ENCODE measurements at places on chromosomes 5 and 9.
A peak's percentile ranks its signal among the peaks of the same experiment; 100 is the strongest.

- H3K4me1 ChIP-seq: no peaks in the 10 kb centered on the region
- no peak overlapping the region for H3K27ac ChIP-seq
- no peak overlapping the region for H3K4me3 ChIP-seq
- no peak for DNase-seq
Observed at GRCh38 chr5:45411971-45412612, 284.1 kb downstream of the HCN1 start.

GRCh38 chr9:17875886-17876285 lies 297.0 kb downstream of the SH3GL2 start:
- DNase-seq: no peak
- H3K4me1 ChIP-seq: no peaks in the 10 kb centered on the region
- no peaks in the 10 kb centered on the region for H3K27me3 ChIP-seq
- no peak overlapping the region for H3K4me3 ChIP-seq
- H3K27ac ChIP-seq: no peak overlapping the region

- DNase-seq: no peak
- H3K36me3 ChIP-seq: no peaks in the 10 kb centered on the region
- H3K4me3 ChIP-seq: no peak overlapping the region
- H3K27ac ChIP-seq: no peak overlapping the region
- peaks cover 4% of the 10 kb centered on the region for H3K4me1 ChIP-seq
- no peaks in the 10 kb centered on the region for H3K27me3 ChIP-seq
Observed at GRCh38 chr5:33659526-33660169, 218.9 kb downstream of the TARS1 start.

- H3K4me1 ChIP-seq: no peaks in the 10 kb centered on the region
- H3K36me3 ChIP-seq: no peaks in the 10 kb centered on the region
- H3K4me3 ChIP-seq: peak overlapping the region; percentile 87
- no peaks in the 10 kb centered on the region for H3K27me3 ChIP-seq
- DNase-seq: peak; percentile 47
- peak overlapping the region; percentile 10 for H3K27ac ChIP-seq
Observed at GRCh38 chr9:21558615-21559401, 76.7 kb upstream of the IFNE start.

GRCh38 chr5:178246624-178247279 lies 14.2 kb upstream of the PHYKPL start:
- H3K36me3 ChIP-seq: no peaks in the 10 kb centered on the region
- no peak for DNase-seq
- H3K4me3 ChIP-seq: no peak overlapping the region
- H3K4me1 ChIP-seq: no peaks in the 10 kb centered on the region

DNA sequence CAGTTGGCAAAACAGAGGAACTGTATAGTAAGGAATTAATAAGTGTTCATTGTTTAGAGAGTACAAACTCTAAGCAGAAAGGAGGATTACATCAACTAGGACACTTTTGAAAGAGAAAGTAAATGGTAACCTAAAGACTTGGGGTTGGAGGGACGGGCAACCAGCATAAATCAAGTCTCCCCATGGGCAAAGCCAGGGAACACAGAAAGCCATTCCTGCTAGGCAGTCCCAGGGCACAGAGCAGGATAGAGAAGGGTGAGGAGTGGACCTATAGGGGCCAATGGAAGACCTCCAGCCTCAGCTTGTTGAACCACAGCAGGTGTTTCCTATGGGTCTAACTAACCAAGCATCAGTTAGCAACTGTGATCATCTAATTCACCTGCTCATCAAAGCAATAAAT lies 9.2 kb upstream of the ERAP1 start:
- no peak for DNase-seq
- no peaks in the 10 kb centered on the region for H3K27me3 ChIP-seq
- H3K27ac ChIP-seq: no peak overlapping the region
- no peaks in the 10 kb centered on the region for H3K36me3 ChIP-seq

DNA sequence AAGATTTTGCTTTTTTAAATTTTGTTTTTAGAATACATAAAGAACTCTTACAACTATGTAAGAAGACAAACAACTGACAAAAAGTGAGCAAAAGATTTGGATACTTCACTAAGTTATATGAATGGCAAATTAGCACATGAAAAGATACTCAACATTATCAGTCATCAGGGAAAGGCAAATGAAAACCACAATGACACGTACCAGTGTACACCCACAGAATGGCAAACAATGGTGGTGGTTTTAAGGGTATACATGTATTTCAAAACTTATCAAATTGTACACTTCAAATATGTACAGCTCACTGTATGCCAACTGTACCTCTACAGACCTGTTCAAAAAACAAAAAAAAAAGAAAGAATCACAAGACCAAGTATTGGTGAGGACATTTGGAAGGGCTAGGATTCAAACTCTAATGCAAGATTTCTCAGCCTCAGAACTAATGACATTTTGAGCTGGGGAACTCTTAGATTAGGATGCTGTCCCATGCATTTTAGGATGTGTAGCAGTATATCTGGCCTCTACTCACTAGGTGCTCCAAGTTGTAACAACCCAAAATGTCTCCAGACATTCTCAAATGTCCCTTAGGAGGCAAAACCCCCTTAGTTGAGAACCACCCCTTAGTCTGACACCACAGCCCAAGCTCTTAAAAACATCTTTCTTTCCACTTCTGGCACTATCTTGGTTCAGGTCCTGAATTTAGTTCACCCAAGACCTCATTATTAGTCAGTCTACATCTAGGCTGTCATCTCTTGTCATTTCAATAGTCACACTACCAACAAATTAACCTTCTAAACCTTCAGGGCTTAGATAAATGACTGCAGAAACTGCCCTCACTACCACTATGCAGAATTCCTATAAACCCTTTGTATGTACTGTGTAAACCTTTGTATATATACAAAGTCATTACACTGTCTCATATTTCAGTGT lies 9.7 kb downstream of the SCAI start:
- H3K4me3 ChIP-seq: no peak overlapping the region
- no peaks in the 10 kb centered on the region for H3K27me3 ChIP-seq
- no peaks in the 10 kb centered on the region for H3K36me3 ChIP-seq
- no peaks in the 10 kb centered on the region for H3K4me1 ChIP-seq
- DNase-seq: no peak
- no peak overlapping the region for H3K27ac ChIP-seq

DNA sequence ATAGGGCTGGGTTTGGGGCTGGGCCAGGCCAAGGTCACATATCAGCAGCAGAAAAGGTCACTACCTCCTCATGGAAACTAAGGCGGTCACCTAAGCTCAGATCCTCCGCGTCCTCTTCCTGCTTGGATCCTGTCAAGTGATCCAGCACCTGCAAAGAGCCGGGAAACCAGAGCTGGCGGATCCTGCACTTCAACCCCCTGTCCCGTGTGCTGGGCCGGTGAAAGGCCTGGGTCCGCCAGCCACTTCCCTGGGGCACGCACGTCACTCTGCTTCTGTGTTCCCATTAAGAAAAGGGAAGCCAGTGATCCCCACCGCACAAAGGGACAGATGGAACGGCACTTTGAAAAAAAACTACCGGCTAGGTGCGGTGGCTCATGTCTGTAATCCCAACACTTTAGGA lies 61.3 kb upstream of the STXBP1 start:
- no peak for DNase-seq
- H3K4me1 ChIP-seq: peaks cover 20% of the 10 kb centered on the region
- peaks cover 32% of the 10 kb centered on the region for H3K36me3 ChIP-seq
- H3K4me3 ChIP-seq: no peak overlapping the region

GRCh38 chr9:93187574-93187973 lies 3.6 kb downstream of the WNK2 start:
- H3K36me3 ChIP-seq: peaks cover 3% of the 10 kb centered on the region
- peaks cover 31% of the 10 kb centered on the region for H3K27me3 ChIP-seq
- H3K4me1 ChIP-seq: peaks cover 11% of the 10 kb centered on the region

All from trophoblast cell (in vitro differentiated cells and primary cell).